ENCODE measurements at places on chromosomes 6 and 20.

- no peak for DNase-seq
Measured at GRCh38 chr6:7637533-7637932, 47.5 kb downstream of the SNRNP48 start.

DNA sequence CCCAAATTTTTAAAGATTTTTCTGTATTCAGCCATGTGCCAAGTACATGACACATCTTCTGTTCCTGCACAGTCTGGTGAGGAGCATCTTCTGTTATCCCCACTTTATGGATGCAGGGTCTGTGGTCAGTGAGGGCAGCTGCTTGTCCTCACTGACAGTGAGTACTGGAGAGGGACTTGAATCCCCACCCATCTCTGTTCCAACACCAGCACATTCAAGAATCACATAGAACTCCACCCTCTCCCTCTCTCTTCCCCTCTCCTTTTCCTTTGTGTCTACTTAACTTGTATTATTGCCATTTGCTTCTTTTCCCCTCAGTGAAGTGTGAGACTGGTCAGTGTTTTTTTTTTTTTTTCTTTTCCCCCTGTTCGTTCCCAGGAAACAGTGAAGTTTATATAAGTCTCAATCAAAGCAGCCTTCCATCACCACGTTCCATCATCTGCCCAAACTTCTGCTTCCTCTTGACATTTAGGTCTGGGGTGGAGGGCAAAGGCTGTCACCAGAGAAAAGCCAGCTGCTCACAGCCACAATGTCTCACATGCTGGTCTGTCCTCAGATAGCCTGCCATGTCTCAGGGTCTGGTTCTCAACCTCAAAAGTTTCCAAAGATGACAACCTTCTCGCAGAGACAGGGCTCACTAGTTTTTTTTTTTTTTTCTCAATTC lies 110.0 kb upstream of the SSTR4 start:
- no peak for DNase-seq

- DNase-seq = no peak
Measured at GRCh38 chr6:52415917-52416628, 4.1 kb upstream of the EFHC1 start.

DNA sequence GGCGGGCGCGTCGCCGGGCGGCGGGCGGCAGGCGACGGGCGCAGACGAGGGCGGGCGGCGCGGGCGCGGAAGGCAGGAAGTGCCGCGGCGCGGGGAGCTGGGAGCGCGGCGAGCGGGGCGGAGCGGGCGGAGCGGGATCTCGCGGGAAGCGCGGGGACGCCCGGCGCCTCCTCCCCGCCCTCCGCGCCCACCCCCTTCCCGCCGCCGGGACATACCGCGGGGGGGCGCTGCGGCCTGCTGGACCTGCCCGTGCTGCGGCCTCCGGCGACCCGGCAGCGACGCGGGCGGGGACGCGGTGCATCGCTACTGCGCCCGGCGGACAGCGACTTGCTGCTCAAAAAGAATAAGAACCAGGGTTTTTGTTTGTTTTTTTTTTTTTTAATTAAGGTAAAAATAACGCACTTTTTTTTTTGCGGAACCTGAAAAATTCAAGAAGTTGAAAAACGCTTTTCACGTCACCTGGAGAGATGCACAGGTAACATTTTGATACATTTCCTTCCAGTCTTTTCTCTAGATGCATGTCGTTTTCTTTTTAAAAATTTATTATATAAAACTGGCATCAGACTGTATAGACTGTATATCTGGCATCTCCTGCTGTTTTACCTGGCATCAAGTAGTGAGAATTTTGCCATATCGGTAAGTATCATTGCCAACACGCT lies at the start of gene CENPB:
Gene CENPB (minus strand): TSS at position 76 of the 659 bp plus-strand sequence. CDS start 257 bp downstream, outside the sequence.
- DNase-seq = peak; percentile 51

- DNase-seq = no peak
Measured at GRCh38 chr6:67896476-67896875, 738.6 kb upstream of the ADGRB3 start.

DNA sequence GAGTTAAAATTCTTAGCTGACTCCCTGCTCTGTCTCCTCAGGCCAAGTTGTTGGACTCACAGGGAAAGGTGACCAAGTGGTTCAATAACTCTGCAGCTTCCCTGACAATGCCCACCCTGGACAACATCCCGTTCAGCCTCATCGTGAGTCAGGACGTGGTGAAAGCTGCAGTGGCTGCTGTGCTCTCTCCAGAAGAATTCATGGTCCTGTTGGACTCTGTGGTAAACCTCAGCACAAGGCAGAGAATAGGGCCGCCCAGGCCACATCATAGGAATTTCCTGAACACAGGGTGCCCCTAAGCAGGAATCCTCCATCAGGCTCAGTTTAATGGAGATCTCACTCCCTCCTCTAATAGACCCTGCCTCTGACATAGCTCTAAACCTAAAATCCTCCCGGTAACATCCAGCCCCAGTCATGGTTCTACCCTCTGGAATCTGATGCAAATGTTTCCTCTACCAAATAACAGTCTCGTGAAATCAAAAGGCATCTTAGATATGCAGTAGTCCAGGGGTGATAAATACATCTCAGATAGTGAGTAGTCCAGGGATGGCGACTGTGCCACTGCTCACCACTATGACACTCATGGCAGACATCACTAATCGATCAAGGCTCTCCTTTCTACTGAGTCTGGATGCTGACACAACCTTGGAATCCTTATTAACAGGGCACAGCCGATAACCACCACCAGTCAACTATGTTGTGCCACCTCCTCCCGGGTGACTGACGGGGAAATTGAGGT lies 18.3 kb downstream of the BPIFB1 start:
- DNase-seq = no peak

DNA sequence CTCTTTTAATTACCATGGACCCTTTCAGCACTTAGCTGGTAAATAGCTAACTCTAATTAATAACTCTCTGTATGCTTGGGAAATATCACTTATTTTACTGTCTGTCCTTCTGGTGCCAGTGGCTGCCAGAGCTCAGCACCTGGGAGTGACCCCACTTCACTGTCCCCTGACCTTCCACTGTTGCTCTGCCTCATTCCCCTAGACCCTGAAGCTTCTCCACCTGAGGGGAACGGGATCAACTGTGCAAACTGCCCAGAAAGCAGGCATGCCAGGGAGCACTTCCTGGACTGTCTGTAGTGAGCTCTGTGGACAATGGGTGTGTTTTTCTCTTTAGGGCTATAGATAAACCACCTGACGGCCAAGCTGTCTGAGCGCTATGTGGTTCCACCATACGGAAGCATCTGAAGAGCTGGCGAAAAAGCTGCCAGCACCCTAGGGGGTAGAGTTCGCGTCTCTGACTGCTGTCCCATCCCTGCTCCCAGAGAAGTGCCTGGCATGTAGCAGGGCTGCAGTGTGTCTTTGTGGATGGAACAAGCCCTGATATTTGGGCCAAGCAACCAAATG lies 106.3 kb upstream of the FOXA2 start:
- DNase-seq = no peak

GRCh38 chr6:25692472-25692871 lies 40.5 kb downstream of the SCGN start:
- DNase-seq = no peak

DNA sequence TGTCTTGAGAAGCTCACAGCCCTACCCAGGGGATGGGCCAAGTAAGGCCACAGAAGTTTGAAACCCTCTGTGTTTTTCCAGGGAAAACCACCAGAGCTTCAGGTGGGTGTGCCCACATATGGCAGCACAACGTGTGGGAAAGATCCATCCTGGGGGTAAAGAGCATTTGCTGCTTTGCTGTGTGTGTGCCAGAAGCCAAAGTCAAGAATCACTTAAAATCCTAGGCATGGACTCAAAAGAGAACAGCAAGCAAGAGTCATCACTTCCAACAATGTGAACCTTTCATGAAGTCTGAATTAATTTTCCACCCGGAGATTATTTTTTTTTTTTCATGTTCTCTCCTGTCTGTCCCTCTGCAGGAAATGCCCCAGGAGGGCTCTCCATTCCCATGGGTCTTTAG lies 308.2 kb upstream of the SGK1 start:
- DNase-seq = no peak

DNA sequence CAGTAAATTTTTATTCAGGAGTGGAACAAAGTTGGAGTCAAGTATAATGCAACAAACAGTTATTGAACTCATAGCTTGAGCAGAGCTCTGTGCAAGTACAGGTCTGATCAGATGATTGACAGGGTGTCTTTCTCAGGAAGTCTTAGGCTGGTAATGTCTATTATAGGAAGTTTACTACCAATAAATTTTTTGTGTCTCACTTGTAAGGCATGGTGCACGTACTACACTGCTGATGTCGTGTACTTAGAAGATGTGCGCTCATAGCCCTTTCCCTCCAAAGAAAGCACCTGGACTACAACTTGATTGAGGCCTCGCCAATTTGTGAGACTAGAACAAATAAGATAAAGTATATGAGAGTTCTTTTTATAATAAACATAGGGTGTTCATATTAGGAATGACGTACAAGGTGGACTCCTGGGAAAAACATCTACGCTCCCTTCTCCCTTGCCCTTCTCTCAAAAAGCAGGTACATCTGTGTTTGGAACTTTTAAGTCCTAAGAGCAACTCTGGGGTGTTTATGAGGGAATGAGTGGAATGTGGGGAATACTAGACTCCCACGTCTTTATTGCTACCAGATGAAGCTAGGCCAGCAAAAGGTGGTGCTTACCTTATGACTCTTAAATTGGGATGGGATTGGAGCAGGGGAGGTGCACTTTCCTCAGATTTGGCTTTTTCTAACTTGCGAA lies 1.5 kb downstream of the NDUFAF5 start:
- DNase-seq = no peak

DNA sequence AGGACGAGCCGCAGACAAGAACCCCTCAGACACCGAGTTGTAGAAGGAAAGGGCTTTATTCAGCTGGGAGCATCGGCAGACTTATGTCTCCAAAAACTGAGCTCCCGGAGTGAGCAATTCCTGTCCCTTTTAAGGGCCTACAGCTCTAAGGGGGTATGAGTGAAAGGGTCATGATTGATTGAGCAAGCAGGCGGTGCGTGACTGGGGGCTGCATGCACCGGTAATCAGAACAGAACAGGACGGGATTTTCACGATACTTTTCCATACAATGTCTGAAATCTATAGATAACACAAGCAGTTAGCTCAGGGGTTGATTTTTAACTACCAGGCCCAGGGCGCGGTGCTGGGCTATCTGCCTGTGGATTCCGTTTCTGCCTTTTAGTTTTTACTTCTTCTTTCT lies 226.4 kb upstream of the PLCB4 start:
- DNase-seq = no peak

All from NCI-H1417 treated with DMSO at 0.1 percent for 48 hours (cell line).